Ureter (tissue), 1 donor: ENCODE measurements at places on chromosomes 3 and 15.

DNA sequence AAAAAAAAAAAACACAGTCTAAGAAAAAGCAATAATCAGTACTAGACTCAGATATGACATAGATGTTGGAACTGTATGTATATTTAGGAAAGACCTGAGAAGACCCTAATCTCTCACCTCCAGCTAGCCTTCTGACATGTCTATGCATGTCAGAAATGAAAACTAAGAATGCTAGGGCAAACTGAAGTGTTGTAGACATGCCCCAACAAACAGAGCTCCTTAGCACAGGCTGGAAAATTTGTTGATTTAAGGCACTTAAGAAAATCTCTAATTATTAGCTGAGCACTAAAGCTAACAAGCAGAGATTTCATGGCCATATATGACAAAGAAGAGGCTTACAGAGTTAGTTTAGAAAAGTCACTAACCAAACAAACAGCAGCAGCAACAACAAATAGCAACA lies 45.5 kb upstream of the PRSS50 start:
- DNase-seq, result no peak

- DNase-seq, result no peak
Measured at GRCh38 chr15:53882311-53882710, 95.9 kb upstream of the UNC13C start.

DNA sequence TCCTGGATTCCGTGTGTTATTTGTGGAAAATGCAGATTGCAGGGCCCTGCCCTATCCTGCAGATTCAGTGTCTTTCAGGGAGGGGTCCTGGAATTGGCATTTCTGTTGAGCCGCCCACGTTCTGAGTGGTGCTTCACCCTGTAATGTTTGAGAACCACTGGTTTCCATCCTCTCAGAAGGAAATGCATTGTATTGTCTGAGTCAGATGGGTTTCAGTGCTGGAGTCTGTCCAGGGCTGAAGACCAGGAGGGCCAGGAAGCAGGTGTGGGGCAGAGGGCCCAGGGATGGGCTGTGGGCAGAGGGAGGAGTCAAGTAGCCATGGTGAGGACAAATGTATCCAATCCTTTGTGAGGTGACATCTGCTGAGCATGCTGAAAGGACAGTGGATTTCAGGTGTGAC lies 123.8 kb downstream of the SV2B start:
- DNase-seq, result no peak

GRCh38 chr3:141276398-141276797 lies 44.8 kb downstream of the PXYLP1 start:
- DNase-seq, result no peak

- no peak for DNase-seq
Measured at GRCh38 chr3:105619651-105620050, 249.2 kb downstream of the CBLB start.

DNA sequence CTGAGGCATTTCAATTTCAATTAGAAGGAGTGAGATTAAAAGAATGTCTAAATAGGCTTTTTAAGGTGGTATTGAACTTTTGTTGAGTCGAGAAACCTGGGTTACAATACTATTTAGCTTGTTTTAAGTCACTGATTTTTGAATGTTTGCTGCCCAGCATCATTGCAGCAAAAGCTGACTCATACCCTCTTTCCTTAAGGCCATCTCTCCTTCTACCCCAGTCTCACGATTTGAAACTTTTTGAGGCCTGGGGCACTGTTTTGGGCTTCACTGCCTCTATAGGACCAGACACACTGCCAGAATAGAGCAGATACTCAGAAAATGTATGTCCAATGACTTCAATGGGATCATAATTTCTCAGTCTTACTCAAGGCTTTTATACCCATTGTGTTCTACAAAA lies 319.6 kb upstream of the TGFBR2 start:
- DNase-seq, result no peak

DNA sequence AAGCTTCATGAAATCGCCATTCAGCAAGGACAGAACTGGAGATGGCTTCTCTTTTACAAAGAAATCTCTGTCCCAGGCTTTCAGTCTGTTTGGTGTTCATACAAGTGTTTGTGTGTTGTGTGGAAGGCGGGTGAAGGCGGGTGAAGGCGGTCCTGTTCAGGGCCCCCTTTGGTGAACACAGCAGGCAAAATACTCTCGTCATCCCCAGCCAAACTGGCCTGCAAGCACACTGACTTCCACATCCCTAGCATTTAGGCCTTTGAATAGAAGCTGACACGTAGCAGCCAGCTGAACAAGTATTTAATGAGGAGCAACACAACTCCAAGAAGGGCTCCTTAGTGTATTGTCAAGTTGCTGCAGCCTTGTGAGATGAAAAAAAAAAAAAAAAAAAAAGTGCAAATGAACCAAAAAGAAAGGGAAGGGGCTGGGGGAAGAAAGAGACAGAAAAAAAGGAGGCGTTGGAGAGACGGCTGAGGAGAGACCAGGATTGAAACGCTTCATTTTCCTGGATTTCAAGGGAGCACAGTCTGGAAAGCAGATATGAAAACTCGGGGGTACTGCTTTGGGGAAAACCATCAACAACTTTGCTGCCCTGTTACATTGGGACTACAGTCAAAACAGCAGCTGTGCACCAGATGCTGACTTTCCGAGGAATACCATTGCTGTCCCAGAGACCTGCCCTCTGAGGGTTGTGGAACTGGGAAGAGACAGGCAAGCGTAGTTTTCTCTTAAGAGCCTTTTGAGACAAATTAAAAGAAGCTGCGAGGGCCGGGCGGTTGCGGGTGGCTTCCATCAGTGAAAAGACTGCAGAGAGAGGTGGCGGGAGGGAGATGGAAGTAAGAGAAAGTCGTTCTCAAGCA lies 74.6 kb downstream of the TGFBR2 start:
- DNase-seq, result no peak
